ENCODE measurements at places on chromosomes 5 and 9. TPM values are rescaled to one million over a fixed set of nuclear protein-coding genes. Genes with fewer than 3 reads are reported as not detected.

GRCh38 chr9:108012886-108013665 is 523.5 kb upstream of the KLF4 start:
- no peak overlapping the region for H3K4me3 ChIP-seq
- no peaks in the 10 kb centered on the region for H3K27me3 ChIP-seq
- DNase-seq: no peak
- H3K36me3 ChIP-seq: no peaks in the 10 kb centered on the region
- H3K4me1 ChIP-seq: no peaks in the 10 kb centered on the region

Gene SLC27A6
- total RNA-seq: not detected

- no peak for DNase-seq
- H3K4me1 ChIP-seq: peaks cover 10% of the 10 kb centered on the region
- H3K27me3 ChIP-seq: no peaks in the 10 kb centered on the region
- H3K4me3 ChIP-seq: no peak overlapping the region
- no peak overlapping the region for H3K27ac ChIP-seq
These were observed 45.5 kb downstream of the GALNT12 start for GRCh38 chr9:98852961-98853360.

Gene REEP2
- total RNA-seq: 59.2 TPM

GRCh38 chr5:139675825-139676224 is 27.7 kb downstream of the CXXC5 start:
- H3K27ac ChIP-seq: no peak overlapping the region
- H3K27me3 ChIP-seq: no peaks in the 10 kb centered on the region
- H3K36me3 ChIP-seq: no peaks in the 10 kb centered on the region
- peaks cover 50% of the 10 kb centered on the region for H3K4me1 ChIP-seq
- DNase-seq: no peak

Measured in neural crest cell (in vitro differentiated cells).